LHCN-M2 (cell line): ENCODE measurements at places on chromosomes 4 and X. TPM values are rescaled to one million over a fixed set of nuclear protein-coding genes. Genes with fewer than 3 reads are reported as not detected.
A peak's percentile ranks its signal among the peaks of the same experiment; 100 is the strongest.

The EMD gene
- 67.0 and 77.3 TPM in 2 replicates for total RNA-seq

The GABRQ gene
- not detected in 2 replicates for total RNA-seq

The TMEM271 gene
- total RNA-seq, result not detected in 2 replicates

The AMTN gene
- 0.46 TPM in 1 of 2 replicates, not detected in the other for total RNA-seq

- DNase-seq, result no peak
These were observed 100.9 kb downstream of the MAMLD1 start for GRCh38 chrX:150464001-150464400.

DNA sequence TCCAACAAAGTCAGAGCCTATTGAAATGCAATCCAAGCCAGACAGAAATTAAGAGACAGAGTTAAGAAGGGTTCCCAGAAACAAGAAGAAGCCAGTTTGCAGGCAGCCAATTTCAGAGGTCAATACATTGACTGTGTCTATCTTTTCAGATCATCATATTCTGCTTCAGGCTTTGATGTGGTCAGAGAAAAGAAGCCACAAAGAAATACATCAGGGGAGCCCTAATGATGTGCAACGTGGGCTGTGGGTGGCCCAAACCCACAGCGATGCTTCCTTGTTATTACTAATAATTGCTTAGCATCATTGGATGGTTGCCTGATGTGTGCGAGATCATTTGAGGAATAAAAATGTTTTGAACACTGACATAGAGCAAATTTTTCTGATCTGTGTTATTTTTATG, 99.0 kb upstream of the DUSP21 start:
- no peak for DNase-seq

DNA sequence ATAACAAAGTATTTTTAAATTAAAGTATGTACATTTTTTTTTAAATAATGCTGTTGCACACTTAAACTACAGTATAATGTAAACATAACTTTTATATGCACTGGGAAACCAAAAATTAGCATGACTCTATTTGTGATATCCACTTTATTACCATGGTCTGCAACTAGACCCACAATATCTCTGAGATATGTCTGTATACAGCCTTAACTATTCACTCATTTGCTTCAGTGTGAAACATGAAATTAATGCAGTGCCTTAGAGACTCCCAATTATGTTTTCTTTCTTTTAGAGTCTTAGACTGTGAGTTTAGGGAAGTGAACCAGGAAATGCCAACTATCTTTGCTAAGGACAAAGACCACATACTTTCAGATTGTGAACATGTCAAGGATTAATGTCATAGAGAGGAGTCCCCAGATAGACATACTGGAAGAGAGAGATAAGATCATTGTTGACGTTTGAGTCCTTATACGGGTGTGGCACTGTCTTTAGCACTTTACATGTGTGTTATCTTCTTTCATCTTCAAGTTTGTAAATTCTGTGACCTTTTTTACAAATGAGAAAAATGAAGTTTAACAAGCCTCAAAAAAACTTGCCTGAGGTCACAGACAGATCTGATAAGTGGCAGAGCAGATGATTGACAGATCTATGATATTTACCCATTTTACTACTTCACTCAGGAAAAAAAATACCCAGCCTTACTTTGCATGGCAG, 23.2 kb downstream of the CXorf58 start:
- DNase-seq, result no peak

GRCh38 chr4:171857302-171858012, 44.3 kb downstream of the GALNTL6 start:
- DNase-seq, result peak; percentile 29

- DNase-seq, result no peak
These were observed 115.3 kb upstream of the ZNF827 start for GRCh38 chr4:146053891-146054290.

- DNase-seq, result no peak
These were observed 199.5 kb upstream of the PUDP start for GRCh38 chrX:7347465-7347864.
